ENCODE measurements at places on chromosomes 6 and 20.

- DNase-seq = no peak
Observed at GRCh38 chr20:26218301-26218700, 521.6 kb upstream of the ZNF337 start.

DNA sequence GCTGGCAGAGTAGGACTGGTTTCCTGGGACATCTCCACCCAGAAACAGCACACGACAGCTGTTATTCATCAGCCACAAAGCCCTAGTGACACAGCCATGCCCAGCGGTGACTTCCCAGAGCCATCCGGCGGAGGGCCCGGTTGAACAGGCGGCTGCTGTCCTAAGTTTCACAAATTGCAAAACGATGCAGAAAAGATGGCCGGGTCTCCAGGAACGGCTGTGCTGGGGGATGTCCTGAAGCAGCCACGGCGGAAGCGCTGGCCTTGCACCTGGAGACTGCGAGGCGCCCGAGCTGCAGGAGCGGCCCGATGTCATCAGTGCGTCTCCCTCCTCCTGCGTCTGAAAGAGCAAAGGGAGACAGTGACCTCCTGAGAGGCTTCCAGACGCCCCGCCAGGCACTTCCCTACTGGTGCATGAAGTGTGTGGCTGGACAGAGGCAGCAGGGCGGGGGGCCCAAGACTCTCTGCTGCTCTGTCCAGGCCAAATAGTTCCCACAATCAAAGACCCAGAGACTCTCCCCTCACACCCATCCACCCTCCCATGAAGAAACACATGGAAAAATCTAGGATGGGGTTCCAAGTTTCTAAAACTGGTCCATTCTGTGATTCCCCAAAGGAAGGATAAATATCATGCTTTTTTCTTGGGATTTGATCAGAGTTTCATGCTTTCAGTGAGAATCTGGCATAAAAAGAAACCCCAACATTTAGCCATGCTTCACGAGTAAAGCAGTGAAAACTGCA lies 44.0 kb downstream of the SSR1 start:
- DNase-seq = no peak

DNA sequence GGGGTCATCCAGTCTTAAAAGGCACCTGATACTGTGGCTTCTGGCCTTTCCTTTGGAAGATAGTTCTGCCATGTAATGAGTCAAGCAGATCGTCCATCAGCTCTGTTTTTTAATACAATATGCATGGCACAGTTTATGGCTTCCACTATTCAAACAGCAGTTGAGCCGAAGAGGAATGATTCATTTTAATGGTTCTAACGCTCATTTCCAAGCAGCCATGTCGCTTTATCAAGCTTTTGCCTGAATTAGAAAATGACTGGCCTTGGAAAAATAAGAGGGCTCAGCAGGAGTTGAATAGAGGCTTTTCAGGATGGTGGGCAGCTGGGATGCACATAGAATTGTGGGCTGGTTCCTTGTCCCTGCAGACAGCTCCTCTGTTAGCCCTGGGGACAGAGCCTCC lies 138.1 kb downstream of the SOBP start:
- no peak for DNase-seq

DNA sequence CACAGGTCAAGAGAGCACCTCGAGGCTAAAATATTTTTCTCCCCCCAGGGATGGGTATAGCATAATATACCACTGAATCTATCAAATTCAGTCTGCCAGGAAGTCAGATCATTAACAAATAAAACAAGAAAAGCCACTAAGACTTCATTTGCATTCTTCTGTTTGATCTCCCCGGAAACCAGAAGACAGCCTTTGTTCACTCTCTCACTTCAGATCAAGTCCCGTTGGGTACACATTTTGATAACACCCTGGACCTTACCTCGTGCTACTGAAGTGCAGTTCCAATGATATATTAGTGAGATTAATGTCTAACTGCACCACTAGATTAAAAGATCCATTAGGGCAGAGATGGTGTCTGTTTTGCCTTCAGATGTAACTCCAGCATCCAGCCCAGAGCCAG lies 157.7 kb upstream of the B3GAT2 start:
- no peak for DNase-seq

DNA sequence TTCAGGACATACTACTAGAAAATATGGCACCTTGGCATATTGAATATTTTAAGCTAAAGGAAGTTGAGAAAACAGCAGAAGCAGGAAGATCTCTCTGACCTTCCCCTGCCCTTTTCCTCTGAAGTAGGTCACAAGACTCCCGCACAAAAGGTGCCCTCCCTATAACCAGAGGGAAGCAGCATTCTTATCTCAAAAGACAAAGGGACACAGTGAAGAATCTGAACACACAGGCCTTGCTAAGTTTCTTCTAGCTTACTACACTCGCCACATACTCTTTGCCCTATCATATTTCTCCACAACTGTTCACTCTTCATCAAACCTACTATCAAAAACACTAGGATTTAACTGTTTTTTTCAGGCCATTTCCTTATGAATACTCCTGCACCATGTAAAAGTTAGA lies 151.2 kb downstream of the ELOVL4 start:
- DNase-seq = no peak

DNA sequence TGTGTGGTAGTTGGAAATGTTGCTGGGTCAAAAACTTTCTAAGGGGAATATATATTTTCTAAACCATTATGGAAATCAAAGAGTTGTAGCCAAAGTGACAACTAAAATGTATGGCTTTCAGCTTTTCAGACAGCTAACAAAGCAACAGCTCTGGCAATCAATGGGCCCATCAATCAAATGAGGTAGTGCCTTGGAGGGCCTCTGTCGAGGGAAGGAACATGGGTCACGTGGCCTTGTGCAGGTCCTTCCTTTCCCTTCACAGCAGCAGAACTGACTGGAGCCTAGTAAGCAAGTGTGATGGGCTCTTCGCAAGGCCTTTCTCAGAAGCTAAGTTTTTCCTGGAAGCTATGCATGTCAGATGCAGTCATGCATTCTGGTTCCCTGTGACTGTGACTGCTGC lies 17.9 kb downstream of the FAXC start:
- DNase-seq = no peak

DNA sequence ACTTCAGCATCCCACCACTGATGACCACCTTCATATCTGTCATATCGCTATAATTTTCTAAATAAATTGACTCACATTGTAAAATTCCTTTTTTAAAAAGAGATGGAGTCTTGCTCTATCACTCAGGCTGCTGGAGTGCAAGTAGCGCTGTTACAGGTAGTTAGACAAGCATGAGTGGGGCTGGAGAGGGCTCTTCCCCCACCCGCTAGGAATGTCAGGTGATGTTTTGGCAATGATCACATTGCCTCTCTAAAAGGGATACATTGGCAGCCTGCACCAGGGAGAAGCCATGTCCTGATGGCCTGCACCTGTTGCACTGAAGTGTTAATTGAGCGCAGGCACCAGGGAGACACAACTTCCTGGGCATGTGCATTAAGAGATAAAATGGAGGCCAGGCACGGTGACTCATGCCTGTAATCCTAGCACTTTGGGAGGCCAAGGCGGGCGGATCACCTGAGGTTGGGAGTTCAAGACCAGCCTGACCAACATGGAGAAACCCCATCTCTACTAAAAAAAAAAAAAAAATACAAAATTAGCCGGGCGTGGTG lies 16.9 kb upstream of the SLC22A16 start:
- no peak for DNase-seq

GRCh38 chr6:104607501-104607900 lies 252.2 kb downstream of the HACE1 start:
- no peak for DNase-seq

- no peak for DNase-seq
Observed at GRCh38 chr20:53030061-53030460, 57.9 kb downstream of the TSHZ2 start.
